ENCODE measurements at places on chromosomes 2 and 18.
A peak's percentile ranks its signal among the peaks of the same experiment; 100 is the strongest.

- no peak for DNase-seq
Measured at GRCh38 chr2:207567671-207568070, 37.9 kb downstream of the CREB1 start.

DNA sequence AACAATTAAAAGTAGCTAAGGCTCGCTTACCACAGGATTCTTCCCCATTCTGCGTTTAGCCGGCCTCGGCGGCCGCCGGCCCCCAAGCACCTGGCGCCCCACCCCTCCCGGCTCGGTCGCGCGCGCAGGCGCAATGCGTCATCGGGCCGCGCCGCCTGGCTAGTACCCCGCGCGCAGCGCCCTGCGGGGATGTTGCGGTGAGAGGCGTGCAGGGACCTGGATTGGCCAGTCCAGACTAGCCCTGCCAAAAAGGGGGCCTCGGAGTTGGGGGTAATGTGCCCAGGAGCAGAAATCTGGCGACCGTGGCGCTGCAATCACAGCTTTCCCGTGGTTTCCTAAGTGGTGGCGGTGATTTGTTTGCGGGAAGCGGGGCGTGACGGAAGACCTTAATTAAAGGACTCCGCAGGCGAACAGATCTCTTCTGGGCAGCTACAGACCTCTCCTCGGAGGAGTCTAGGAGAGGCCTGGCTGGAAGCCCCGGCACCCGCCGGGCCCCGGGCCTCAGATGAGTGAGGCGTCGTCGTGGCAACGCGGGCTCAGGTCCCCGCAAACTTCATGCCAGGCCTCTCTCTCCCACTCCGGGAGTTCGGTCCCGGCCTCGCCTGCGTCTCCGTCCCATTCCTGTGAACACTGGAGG lies 606 bp downstream of the TMEM237 start:
- no peak for DNase-seq

DNA sequence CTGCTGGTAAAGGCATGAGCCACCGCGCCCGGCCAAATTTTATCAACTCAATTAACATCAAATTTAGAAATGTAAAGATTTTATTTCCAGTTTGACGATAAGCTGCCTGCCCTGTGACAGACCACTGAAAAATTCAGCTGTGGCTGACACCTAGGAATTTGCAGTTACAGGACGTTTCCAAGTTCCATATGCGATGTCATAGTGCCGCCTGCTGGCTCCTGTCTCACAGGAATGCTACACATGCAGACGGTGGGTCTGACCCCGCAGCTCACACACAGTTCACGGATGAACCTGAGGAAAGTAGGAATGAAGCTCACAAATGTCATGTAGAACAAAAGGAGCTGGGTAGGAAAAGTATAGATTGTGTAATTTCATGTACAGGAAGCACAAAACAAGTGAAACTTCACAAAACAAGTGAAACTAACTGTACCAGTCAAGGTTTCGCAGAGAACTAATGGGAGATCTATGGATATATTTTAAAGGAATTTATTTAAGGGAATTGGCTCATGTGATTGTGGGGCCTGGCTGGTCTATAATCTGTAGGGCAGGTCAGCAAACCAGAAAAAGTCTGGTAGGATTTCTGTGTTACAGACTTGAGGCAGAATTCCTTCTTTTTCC lies 13.2 kb upstream of the SEH1L start:
- no peak for DNase-seq

GRCh38 chr18:49162226-49162864 lies 211.6 kb upstream of the SMAD7 start:
- no peak for DNase-seq

- no peak for DNase-seq
Measured at GRCh38 chr2:44793322-44793870, 148.1 kb upstream of the SIX3 start.

DNA sequence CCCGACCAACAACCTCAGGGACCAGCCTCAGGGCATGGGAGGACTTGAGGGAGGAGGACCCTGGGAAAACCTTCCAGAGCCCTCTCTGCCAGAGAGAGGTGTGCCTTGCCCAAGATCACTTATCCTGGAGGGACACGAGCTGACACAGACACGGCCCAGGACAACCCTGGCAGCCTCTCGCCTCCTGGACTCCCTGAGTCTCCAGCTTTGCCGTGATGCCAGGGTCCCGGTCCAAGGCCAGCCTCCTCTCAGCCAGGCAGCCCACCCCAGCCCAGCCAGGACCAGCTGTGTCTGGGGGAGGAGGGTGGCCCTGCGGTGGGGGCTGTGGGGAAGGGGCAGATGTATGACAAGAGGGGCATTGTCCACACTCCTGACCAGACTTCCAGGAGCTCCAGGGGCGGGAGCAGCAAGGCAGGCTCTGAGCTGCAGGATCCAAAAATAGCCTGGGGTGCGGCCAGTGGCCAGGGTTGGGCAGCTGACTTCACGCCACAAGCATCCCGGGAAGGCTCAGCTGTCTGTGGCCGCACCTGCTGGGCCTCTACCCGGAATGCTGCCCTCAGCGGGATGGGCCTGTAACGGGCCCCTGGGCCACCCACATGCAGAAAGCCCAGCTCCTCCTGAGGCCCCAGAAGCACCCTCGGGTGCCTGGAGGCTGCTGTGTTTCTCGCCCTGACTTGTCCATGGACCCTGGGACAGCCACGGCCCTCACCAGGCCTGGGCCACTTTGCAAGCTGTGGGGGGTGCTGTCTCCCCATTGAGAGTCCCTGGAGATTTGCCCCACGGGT lies 65.5 kb upstream of the GPC1 start:
- DNase-seq: peak; percentile 76

DNA sequence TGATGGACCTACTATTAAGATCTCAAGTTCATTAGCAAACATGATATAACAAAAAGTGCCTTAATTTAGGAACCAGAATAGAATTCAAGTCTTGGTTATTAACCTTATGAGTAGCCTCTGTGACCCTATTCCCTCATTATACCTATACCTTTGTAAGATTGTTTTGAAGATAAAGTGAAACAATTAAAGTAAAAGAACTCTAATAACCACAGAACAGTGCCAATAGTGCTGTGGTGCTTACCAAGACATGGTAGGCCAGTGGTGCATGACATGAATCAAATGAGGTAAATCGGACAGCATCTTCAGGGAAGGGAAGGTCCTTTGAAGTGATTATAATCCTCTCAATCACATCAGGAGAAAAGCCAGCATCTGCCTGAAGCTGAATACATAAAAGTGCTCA lies 36.4 kb downstream of the METTL4 start:
- no peak for DNase-seq

Measured in AG04449 (cell line).